ENCODE measurements at places on chromosomes 4 and X.

DNA sequence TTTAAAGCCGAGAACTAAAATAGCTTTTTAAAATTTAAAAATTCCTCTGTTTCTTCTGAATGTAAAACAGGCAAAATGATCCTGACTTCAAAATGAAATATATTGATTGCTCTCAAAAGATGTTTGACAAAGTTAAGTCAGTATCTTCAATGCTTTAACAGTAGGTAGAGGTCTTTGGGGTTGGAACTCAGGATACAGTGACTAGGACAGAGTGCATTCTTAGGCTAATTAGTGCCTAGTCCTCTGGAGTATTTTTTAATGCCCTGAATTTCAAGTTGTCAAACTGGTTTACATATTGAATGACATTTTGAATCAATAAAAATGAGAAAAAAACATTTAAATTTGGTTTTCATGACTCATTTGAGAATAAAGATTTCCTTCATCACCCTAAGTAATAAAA lies 877.3 kb downstream of the ADGRL3 start:
- DNase-seq, result no peak

DNA sequence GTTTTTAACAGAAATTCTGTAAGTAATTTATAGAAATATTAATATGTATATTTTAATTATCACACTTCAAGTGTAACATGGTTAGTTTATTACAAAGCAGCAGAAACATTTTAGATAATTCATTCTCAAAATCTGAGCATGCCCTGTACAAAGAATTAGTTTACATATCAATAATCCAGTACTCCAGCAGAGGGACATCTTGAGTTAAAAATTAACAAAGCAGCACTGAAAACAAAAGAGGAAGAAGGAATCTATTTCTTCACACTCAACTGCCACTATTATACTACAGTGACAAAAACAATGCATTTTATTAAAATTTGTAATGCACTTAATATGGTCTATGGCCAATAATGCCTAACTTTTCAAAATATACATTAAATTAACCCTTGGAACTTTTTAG lies 179.1 kb upstream of the KLHL4 start:
- DNase-seq, result no peak

- no peak for DNase-seq
Observed at GRCh38 chr4:57633212-57633859, 523.2 kb upstream of the IGFBP7 start.

DNA sequence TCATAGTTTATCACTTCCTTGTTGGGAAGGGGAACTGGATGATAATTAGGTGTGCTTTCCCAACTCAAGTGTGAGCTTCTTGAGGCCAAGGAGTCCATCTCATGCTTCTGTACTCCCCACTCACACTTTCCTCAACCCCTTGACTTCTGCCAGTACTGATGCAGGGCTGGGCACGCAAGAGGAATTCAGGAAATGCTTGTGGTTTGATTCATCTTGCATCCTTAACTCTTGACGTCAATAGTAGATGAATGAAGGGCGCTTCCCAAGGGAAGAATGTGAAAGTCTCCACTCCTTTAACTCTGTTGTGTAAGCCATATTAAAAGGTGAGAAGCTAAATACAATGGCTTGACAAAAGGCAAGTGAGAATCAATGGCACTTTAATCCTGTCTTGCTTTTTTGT lies 101.8 kb downstream of the AGTR2 start:
- no peak for DNase-seq

All from NCI-H526 (cell line).